ENCODE measurements at places on chromosomes 3 and 15.

DNA sequence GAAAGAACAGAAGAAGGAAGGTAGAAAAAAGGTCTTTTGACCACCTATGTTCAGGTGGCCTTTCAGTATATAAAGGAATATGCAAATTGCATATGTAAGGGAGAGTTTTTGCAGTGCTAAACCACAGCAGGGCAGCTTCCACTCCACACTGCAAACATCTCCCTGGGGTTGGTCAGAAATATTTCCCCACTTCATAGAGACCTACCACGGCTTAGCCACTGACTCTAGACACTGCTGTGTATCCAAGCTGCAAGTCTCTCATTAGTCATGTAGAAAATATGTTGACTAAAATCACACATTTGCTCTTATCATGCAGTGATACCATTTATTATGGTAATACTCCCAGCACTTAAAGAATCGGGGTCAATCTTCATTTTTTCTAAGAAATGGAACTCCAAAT lies 214.9 kb upstream of the NR2F2 start:
- DNase-seq, result no peak

GRCh38 chr3:180594631-180595558 lies 7.1 kb upstream of the TTC14 start:
- no peak for DNase-seq

DNA sequence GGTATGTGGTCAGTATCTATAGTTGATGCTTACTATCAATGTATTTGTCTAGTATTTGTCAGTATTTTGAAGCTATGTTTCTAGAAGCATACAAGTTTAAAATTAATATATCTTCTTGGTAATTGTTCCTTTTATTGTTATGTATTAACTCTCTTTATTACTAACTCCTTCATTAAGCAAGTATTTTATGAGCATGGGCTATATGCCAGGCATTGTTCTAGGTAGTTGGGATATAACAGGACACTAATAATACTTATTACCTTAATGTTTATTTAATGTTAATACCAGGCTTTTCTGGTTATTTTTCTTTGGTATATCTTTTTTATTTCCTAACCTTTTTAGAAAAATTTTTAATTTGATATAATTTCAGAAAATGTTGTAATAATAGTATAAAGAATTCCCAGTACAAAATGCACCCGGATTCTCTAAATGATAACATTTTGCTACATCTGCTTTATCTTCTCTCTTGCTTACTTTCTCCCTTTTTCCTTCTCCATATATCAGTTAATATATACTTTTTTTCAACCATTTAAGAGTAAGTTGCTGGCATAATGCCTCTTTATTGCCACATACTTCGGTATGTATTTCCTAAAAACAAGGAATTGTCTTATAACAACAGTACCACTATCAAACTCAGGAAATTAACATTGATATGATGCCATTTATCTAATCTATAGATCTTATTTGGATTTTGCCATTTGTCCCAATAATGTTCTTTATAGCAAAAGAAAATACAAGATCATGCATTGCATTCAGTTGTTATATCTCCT lies 30.9 kb downstream of the LRRC49 start:
- DNase-seq, result no peak

DNA sequence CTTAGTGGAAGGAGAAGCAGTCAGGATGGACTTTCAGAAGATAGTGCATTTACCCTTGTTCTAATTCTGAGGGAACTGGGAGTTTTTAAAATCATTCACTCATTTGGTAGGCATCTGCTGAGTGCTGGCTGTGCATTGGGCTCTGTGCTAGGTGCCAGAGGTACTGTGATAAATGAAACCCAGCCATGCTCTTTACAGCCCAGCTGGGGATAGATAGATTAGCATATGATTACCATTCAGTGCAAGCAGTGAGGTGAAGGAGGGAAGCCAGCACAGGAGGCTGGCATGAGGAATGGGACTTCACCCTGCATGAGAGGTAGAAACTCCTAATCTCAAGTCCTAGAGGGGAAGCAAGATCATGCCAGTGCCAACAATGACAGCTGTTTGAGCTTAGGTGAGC lies 361.9 kb upstream of the TRIM42 start:
- no peak for DNase-seq

- DNase-seq, result no peak
Observed at GRCh38 chr3:63891518-63891917, 20.7 kb downstream of the SCAANT1 start.

- no peak for DNase-seq
Observed at GRCh38 chr3:36394176-36394575, 13.9 kb downstream of the STAC start.
